ENCODE measurements at places on chromosomes 7 and 10.

DNA sequence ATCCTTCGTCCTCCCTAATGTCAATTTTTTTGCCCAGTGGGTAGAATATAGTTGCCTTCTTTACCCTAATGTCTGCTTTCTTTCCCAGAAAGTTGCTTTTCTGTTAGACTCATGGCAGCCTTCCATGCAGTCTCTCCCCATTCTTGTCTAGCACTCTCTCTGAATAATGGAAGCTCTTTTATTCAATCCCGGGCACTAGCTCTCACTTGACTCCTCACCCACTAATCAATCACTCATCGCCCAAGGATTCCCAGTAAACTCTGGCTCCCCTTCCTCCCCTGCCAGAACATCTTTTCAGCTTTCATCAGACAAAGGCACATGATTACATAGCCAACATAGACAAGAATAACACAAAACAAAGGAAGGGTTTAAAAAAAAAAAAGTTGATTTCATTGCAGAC is 100.2 kb upstream of the RELN start:
- no peak for DNase-seq

- no peak for DNase-seq
Measured at GRCh38 chr7:113026941-113027340, 59.7 kb downstream of the GPR85 start.

- DNase-seq: no peak
Measured at GRCh38 chr7:100964630-100965029, 4.7 kb upstream of the MUC12 start.

DNA sequence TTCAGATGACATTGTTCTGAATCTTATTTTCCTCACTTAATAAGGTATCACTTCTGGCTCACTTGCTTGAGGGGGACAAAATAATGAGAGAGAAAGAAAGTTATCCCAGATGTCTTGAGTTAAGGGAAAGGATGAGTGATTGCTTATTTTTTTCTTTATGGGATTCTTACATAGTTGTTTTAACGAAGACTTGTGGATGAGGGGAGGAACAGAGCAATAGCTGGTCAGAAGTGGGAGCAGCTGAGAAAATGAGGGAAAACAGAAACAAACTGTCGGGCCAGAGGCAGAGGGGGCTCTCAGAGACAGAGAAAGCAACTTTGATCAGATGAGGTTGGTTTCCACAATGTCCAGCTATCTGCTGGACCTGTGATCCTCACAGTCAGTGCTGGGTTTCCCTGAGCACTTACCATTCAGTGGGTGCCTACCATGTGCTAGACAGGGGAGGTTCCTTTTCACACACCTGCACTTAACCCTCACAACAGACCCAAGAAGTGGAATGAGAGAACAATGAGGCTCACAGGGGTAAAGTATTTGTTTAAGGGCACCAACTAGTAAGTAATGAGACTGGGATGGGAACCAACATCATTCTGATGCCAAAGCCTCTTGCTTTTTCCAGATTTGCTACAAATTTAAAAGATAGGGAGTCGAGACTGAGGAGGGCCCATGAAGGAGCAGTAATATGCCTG is 64.2 kb downstream of the BICC1 start:
- DNase-seq: no peak

DNA sequence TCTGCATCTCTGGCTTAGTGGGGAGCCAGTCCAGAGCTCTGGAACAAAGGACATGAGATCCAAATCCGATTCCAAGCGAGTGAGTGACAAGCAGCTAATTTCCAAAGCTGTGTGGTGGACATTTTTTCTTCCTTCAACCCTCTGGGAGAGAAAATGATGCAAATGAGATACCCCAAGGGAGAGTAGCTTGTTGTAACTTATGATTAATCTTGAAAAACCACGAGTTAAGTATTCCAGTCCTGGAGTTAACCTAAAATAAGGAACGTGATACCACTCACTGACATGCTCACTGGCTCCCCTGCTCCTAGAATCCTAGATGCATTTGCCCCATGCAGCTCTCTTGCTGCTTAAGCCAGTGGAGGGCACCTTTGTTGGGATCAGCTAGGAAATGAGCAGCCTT is 116.0 kb upstream of the HABP2 start:
- DNase-seq: no peak

DNA sequence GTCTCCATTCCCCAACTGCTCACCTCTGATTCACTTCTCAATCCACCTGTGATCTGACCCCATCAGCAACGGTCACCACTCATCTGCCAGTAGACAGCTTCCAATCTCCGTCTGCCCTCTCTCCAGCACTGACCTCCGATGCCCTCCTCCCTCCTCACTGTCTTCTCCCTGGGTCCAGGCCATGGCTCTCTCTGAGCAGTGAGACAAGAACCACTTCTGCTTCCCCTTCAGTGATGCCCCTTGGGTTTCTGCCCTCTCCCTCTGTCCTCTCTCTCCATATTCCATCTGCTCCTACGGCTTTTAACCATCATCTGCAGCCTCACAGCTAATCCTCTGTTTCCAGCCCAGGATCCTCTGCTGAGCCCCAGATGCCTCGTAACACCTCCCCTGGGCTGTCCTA is 55.5 kb upstream of the OPALIN start:
- no peak for DNase-seq

DNA sequence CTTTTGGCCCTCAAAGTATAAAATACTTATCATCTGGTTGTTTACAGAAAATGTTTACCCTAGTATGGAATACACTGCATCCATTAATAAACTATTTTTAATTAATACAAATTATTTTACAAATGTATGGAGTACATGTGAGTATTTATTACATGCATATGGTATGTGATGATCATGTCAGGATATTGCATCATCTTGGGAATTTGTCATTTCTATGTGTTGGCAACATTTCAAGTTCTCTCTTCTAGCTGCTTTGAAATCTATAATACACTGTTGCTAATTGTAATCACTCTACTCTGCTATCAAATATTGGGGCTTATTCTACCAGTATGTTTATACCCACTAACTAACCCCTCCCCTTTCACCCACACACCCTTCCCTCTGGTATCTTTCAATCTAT is 103.9 kb upstream of the THSD7A start:
- DNase-seq: no peak

GRCh38 chr7:154592388-154592787 is 410.5 kb downstream of the PAXIP1 start:
- no peak for DNase-seq

DNA sequence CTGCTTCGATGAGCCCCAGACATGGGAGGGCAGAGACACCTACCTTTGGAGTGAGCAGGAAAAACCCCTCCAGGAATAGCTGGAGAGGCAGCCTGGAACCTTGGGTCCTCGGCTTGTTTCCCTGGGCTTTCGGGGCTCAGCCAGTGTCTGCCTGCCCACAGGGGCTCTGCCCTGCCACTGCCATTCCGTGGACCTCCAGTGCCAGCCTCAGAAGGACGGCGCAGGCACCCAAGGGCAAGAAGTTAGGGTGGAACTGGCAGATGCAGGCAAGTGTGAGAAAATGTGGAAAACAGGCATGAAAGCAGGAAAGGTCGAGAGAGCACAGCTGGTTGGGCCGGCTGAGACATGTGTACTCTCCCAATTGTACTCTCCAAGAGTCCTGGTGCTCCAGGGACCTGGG is 281.5 kb downstream of the GRID1 start:
- no peak for DNase-seq

GRCh38 chr7:16755397-16755796 is 1.8 kb downstream of the TSPAN13 start:
- no peak for DNase-seq

Data from T-helper 17 cell (primary cell).